Stimulated activated CD8-positive, alpha-beta memory T cell treated with anti-CD3 and anti-CD28 coated beads, Interleukin-12 subunit alpha, Interleukin-12 subunit beta, amount 100 ng/mL, for 4 hours (primary cell): ENCODE measurements at places on chromosomes 7 and 10.

- no peak for DNase-seq
Observed at GRCh38 chr10:98621630-98622029, 174.9 kb upstream of the HPS1 start.

DNA sequence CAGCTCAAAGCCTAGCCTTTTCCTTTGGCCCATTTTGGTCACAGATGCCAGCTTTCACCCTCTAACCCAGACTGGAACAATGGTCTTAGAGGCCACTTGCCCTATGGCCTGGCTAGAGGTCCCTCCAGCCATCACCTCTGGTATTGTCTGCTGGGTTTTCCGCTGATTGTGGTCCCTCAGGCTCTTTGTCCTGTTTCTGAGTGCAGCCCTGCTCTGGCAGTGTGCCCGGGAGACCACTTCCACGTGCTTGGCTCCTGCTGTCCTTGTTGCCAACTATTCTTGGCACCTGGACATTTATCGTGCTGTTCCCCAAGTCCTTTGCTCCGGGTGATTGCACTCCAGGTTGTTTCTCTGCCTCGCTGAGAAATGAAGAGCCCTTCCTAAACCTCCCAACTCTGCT is 53.3 kb upstream of the FAM180A start:
- DNase-seq, result no peak

DNA sequence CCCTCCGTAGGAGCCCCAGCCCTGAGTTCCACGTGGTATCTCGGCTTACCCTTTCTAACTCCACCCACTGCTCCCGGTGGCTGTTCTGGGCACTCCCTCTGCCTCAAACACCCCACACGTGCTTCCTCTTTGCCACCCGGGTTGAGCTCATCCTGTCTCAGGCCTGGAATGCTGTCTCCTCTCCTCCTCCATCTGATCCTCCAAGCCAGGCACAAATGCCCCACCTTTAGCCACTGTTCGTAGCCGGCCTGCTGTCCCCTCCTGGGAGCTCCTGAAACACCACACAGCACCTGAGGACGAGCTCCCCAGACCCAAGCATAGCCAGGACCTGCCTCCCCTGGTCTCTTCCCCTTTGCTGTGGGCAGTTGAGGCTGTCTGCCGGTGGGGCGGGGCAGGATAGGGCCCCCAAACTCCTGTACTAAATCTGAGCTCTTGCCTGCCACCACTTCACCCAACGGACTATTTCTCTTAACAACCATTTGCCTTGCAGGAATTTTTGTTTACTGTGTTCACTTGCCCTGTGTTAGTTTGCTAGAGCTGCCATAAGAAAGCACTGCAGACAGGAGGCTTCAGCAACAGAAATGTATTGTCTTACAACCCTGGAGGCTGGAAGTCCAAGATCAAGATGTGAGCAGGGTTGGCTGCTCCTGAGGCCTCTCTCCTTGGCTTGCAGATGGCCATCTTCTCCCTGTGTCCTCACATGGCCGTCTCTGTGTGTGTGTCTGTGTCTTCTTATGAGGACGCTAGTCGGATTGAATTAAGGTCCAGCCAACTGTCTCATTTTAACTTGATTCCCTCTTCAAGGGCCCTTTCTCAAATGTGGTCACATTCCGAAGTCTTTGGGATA is 58.3 kb upstream of the SHH start:
- DNase-seq, result no peak

DNA sequence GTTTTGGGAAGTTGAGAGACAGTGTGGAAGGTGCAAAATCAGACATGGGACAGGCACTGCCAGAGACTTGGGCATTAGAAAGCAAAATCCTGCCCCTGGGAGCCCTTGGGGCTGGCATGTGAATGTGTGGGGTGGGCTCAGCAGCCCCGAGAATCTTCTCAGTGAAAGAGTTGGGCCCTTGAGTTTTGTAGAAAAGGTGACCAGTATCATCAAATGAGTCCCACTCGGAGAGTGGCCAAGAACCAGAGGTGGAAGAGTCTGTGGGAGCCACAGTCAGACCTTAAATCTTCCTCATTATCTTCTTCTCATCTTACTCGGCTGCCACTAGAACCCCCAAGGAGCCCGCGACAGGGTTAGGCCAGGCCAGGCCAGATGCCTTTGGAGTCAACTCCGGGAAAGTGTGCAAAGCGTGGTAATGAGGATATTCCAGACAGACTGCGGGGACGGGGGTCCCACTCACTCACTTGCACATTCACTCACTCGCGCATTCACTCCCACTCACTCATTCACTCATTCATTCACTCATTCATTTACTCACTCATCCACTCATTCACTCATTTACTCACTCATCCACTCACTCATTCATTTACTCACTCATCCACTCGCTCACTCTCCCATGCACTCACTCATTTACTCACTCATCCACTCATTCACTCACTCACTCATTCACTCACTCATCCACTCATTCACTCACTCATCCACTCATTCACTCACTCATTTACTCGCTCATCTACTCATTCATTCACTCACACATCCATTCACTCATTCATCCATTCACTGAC is 74.9 kb downstream of the CARD11 start:
- DNase-seq, result no peak

- DNase-seq, result no peak
Observed at GRCh38 chr7:47478017-47478344, 103.9 kb downstream of the TNS3 start.

- DNase-seq, result no peak
Observed at GRCh38 chr7:130366564-130366963, 13.7 kb upstream of the CPA1 start.

GRCh38 chr10:102280397-102281101 is 35.2 kb downstream of the GBF1 start:
- no peak for DNase-seq

- peak; percentile 8 for DNase-seq
Observed at GRCh38 chr10:25080880-25081581, 64.6 kb downstream of the THNSL1 start.

- DNase-seq, result no peak
Observed at GRCh38 chr10:6988654-6989053, 408.6 kb upstream of the PRKCQ start.

- DNase-seq, result no peak
Observed at GRCh38 chr10:34434119-34434594, 380.9 kb downstream of the PARD3 start.

DNA sequence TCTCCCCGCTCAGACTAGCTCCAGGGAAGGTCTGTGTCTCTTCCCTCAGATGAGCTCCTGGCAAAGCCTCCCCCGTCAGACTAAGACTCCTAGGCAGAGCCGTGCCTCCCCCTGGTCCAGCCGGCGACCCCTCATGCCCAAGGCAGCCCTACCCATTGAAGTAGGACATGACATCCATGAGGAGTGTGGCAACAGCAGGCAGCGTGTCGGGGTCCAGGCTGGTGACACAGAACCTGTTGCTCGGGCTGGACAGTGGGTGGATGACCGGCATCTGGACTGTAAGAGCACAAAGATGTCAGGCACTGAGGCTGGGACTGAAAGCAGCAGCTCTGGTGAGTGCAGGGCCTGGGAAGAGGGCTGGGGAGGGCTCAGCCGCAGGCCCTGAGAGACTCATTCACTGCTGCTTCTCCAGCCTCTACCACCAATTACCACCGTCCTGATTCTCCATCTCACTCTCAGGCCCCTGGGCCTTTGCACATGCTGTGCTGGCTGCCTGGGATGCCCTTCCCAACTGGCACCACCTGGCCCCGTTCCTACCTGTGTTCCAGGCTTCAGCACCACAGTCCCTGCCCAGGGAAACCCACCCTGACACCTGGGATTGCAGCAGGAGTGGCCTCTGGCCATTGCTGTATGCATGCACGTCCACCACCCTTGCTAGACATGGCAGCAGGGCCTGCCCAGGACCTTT is 2.8 kb downstream of the PVRIG start:
- no peak for DNase-seq

GRCh38 chr10:3902054-3902808 is 117.2 kb upstream of the KLF6 start:
- no peak for DNase-seq

DNA sequence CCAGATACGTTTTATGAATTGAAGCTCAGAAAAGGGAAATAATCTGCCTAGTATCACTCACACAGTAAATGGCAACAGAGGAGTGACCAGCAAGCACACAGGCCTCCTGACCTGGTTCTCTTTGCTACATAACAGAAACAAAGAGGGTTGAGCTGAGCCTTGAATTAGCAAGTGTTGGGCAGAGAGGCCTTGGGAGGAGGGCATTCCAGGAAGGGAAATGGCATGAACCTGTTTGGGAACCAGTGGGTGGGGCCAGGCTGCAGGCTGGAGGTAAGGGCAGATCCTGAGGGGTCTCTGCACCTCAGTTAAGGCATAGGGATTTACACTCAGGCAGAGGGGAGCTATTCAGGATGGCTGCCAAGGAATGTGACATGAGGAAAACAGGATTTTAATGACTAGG is 24.8 kb upstream of the CYCS start:
- DNase-seq, result no peak

DNA sequence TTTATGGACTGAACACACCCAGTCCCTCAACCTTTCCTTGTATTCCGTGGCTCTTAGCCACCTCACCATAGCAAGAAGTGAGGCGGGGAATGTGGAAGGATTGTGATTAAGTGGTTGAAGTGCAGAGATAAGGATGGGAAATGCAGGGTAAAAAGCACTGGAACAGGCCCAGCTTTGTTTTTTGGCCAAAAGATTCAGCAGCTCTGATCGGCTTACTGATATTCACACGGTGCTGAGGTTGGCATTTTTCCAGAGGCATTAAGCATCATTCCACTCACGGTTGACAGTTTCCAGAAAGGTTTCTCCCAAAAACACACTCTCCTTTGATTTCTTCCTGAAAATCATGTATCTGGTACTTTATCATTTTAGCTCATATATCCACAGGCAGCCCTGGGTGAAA is 544.2 kb downstream of the CNTNAP2 start:
- DNase-seq, result no peak

DNA sequence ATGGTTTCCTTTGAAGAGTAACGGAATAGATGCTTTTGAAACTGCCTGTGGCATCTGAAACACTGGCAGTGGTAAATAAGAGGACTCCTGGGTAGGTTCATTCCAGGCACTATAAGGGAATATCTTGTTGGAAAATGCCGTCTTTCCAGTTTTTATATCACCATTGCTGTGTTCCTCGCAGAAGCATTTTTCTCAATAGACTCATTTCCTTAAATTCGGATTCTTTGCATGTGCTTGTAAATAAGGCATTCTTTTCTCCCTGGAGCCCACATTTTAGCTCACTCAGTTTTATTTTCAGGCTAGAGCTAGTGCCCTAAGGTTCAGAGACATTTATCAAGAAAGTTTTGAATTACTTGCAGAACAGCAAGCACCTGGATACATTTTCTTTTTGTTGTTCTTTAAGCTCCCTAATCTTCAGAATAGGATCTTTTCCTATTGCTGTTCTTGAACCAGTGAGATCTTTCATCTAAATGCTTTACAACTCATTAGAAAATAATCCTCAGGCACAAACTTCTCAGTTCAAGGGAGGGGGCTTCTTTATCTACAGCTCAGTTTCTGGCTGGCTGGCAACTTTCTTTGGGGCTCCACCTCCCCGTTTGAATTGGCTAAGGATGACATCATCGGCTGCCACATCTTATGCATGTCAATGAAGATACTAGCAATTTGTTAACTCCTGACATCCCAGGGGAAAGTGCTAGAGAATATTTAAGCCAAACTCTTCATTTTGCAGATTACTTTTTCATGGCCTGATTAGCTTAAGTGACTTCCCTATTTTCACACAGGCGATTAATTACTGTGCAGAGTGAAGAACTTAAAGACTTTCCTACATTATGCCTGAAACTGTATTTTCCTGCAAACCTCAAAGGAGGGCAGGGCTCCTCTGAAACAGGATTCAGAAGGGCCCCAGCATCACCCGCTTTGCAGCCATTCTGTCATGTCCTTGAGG is 133.7 kb upstream of the RSU1 start:
- no peak for DNase-seq

- DNase-seq, result no peak
Observed at GRCh38 chr7:143385891-143386781, 5.0 kb downstream of the ZYX start.

DNA sequence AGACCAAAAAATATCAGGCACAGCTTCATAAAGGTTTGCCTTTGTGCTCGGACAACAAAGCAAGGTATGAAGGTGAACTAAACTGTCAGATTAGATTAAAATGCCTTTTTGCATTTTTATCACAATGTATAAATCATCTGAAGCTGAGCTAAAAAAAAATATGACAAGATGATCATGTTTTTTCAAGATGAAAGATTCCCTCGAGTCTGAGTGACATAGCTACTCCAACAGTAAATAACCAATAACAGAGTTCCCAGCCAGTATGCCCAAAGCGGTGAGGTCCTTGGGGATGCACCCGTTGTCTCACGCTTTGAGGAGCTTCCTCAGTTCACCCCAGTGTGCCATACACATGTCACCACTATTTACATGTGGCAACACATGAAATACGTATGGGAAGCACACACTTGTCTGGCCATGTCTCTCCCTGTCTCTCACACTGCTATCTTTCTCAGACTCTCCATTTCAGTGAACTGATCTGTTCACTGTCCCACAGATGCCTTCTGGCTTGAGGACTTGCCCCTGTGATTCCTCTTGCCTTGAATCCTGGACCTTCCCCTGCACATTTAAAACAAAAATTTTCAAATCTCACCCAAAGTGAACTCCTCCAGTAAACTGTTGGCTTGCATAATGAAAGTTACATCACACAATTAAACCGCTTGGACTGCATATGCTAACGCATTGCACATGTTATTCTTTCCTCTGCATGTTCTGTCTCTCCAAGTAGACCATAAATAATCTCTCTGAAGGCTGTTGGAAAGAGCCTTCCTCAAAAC is 2.6 kb upstream of the PIK3CG start:
- no peak for DNase-seq

- DNase-seq, result peak; percentile 95
Observed at GRCh38 chr10:124916585-124917427, 25.1 kb upstream of the ZRANB1 start.

- DNase-seq, result no peak
Observed at GRCh38 chr7:23167691-23168090, 14.2 kb upstream of the NUP42 start.

- no peak for DNase-seq
Observed at GRCh38 chr7:152366662-152367061, 69.1 kb downstream of the KMT2C start.

DNA sequence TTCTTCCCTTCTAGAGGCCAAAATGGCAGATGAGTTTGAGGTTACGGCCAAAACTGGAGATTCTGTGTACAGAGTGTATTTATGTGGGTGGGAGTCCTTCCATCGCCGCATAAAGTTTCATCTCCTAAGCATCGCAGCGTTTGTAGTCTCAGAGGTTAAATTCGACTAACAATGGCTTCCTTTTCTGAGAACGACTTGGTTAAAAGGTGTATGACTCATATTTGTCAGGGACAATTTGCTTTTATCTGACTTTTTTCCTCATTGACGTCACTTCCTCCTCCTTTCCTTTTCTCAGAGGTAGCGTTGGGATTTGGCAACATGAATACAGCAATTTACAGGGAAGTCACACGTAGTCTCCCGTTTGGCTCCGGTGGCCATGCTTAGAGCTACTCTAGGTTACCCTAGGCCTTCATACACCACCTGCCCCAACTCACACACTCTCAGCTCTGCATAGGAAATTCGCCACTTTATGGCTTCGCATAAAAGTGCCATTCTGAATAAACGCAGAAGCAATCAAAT is 37.6 kb upstream of the TCF7L2 start:
- no peak for DNase-seq

GRCh38 chr7:110718503-110719205 is 372.3 kb upstream of the LRRN3 start:
- no peak for DNase-seq
